Fibroblast of skin of abdomen (primary cell): ENCODE measurements at places on chromosomes 11 and 22.
A peak's percentile ranks its signal among the peaks of the same experiment; 100 is the strongest.

GRCh38 chr11:36407356-36407755 lies 102.7 kb downstream of the TRAF6 start:
- no peak for DNase-seq

- no peak for DNase-seq
These were observed 34.3 kb downstream of the USP28 start for GRCh38 chr11:113840932-113841664.

GRCh38 chr11:27701355-27702105 lies 1.3 kb upstream of the BDNF start:
- peak; percentile 80 for DNase-seq

DNA sequence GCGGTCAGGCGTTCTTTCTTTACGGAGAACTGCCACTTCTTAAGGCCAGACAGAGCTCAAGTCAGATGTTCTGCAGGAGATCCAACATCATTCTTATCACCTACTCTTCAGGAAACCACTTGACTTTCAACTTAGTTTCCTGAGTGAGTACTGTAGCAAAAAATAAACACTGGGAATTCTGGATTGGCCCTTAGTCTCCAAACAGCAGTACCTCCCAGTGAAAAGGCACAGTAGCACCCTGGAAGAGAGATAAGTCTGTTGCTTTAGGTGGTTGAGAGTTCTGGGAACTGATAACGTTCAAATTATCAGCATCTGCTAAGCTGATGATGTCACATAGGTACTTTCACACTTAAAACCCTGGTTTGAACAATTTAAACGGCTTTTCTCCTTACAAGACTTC lies 971.8 kb upstream of the TENM4 start:
- DNase-seq: no peak

DNA sequence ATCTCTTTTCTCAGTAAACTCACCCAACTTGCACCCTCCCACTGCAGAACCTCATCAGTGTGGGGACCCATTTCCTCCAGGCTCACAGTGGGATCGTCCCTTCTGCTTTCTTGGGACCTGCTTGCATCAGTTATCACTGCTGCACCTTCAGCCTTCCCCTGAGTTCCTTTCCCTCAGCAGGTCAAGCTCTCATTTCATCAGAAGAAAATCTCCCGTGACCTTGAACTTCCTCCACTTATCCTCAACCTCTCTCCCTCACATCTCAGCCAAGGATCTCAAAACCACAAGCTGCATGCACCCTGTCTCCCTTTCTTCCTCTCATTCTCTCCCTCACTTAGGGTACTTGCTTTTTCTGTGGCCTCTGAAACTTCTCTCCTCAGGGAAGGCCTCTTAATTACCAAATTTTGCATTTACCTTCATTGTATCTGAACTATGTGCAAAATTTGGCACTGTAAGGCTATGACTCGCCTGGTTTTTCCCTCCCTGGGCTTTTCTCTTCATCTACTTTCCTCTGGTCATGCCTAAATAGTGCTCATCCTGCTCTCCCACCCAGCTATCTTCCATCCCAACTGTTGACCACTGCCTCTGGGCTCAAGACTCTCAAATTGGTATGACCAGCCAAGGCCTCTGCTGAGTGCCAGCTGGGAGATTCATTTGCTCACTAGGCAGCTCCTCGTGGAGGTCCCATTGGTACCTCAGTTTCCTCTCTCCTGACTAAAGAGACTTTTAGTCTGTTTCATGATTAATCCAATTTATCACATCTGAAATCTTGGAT lies 2.7 kb upstream of the RCE1 start:
- no peak for DNase-seq
